Myometrial cell (primary cell): ENCODE measurements at places on chromosomes 4 and X. TPM values are rescaled to one million over a fixed set of nuclear protein-coding genes. Genes with fewer than 3 reads are reported as not detected.

Gene DIAPH2
- 9.5 and 12.4 TPM in 2 replicates for total RNA-seq

Gene MAGEA8
- not detected in 2 replicates for total RNA-seq

Gene USP17L11
- not detected in 2 replicates for total RNA-seq

Gene CLRN2
- total RNA-seq: not detected in 2 replicates

Gene USP17L18
- total RNA-seq: not detected in 2 replicates

Gene FGFBP2
- not detected in 2 replicates for total RNA-seq

Gene ADRA2C
- total RNA-seq: 67.3 and 71.2 TPM in 2 replicates

Gene EDA
- total RNA-seq: under 0.01 TPM in 1 of 2 replicates, not detected in the other

Gene IL3RA
- not detected in 2 replicates for total RNA-seq

Gene ANK2
- total RNA-seq: 5.8 and 11.0 TPM in 2 replicates

Gene SLAIN2
- 21.6 and 43.8 TPM in 2 replicates for total RNA-seq

Gene SFRP2
- not detected in 2 replicates for total RNA-seq

Gene CACNA1F
- total RNA-seq: not detected in 2 replicates

Gene LAMP2
- total RNA-seq: 170 and 174 TPM in 2 replicates

Gene ITGB1BP2
- 0.71 and 1.2 TPM in 2 replicates for total RNA-seq

Gene VEGFD
- total RNA-seq: not detected in 2 replicates

Gene GALNTL6
- not detected in 2 replicates for total RNA-seq

Gene MAGEA2
- total RNA-seq: not detected in 2 replicates

Gene MTHFD2L
- 4.6 and 6.3 TPM in 2 replicates for total RNA-seq

Gene PF4V1
- total RNA-seq: 1.6 TPM in 1 of 2 replicates, not detected in the other

Gene DRD5
- total RNA-seq: not detected in 2 replicates

Gene HSFX4
- total RNA-seq: not detected in 2 replicates

Gene CCDC120
- 0.58 and 1.4 TPM in 2 replicates for total RNA-seq

Gene PRSS48
- total RNA-seq: not detected in 2 replicates

Gene IL2RG
- total RNA-seq: not detected in 2 replicates

Gene HOPX
- 3.9 and 5.5 TPM in 2 replicates for total RNA-seq

Gene YIPF7
- total RNA-seq: not detected in 2 replicates

Gene ABLIM2
- not detected in 2 replicates for total RNA-seq

Gene BMP3
- total RNA-seq: not detected in 2 replicates

Gene MND1
- 12.7 and 15.4 TPM in 2 replicates for total RNA-seq

Gene SORCS2
- 1.2 TPM in 1 of 2 replicates, not detected in the other for total RNA-seq

Gene SMR3A
- not detected in 2 replicates for total RNA-seq

Gene SLC39A8
- total RNA-seq: 4.0 and 5.7 TPM in 2 replicates
